ENCODE measurements at places on chromosomes 12 and 14.

DNA sequence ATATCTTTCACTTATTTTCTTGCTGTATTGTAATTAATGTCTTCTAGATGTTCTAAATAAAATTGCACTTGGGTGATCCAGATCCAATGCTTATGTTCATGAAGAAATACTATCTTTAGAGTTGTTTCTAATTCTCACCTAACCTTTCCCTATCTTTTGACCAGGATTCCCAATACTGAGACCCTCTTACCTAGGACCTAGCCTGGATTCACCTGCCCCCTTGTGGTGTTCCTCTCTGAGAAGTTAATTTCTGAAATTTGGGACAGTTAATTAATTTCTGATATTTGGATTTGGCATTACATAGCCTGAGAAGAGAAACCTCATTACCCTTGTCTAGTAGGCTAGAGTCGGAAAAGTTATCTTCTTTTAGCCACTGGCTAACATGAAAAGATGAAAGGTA is 29.5 kb downstream of the FOXA1 start:
- peak; percentile 40 for DNase-seq

DNA sequence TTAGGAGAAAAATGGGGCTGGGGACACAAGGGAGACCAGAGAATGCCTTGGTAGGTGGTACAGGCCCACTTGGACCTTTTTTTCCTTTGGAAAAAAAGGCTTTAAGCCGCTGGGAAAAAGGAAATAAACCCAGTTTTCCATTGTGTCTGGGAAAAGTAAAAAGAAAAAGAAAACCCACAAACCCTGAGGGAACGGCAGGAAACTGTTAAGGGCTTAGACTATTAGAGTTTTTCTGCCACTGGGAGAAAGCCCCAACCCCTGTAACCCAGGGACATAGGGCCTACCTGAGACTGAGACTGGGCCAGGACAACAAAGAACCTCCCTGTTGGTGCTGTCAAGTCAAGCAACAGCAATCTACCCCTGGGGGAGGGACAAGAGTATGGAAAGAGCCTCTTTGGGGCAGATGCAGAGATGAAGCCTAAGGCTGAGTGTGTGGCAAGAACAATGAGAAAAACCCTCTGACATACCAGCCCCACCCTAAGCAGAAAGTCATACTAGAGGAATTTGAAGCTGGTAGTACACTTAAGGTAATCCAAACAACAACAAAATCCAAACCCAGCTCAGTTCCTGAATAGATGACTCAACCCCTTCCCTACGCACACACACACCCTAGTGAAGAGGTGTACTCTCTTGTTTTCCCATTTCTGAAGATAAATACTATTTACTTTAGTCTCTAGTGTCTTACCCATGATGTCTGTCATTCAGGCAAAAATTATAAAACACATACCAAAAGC is 22.8 kb downstream of the ATF1 start:
- DNase-seq: no peak

GRCh38 chr12:18387706-18388105 is 126.4 kb downstream of the PIK3C2G start:
- DNase-seq: no peak

DNA sequence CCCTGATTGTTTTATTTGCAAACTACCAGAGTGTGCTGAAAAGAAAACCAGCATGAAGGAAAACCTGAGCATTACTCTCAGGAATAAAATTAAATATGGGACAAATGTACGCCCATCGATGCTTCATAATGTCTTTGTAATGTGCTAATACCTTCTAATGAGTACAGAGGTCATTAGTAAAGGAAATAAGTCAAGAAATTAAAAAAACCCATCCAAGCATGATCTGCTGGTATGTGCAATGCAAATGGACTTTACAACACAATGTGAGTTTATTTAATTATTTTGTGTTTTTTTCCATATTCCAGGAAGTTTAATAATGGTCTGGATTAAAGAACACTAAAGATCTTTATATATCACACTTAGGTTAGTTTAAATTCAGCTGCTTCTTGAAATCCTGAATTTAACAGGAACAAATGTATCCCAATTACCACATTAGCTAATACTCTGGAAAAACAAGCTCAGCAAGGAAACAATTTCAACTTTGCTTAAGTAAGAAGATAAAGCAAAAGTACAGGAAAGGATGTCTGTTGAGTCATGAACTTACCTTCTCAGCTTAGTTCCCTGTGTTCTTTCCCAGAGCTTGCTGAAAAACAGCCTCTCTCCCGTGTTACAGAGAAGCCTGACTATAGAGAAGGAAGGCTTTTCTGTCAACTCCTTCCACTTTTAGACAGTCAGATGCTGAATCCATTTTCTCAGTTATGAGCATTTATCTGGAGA is 179.3 kb upstream of the TMEM260 start:
- no peak for DNase-seq

DNA sequence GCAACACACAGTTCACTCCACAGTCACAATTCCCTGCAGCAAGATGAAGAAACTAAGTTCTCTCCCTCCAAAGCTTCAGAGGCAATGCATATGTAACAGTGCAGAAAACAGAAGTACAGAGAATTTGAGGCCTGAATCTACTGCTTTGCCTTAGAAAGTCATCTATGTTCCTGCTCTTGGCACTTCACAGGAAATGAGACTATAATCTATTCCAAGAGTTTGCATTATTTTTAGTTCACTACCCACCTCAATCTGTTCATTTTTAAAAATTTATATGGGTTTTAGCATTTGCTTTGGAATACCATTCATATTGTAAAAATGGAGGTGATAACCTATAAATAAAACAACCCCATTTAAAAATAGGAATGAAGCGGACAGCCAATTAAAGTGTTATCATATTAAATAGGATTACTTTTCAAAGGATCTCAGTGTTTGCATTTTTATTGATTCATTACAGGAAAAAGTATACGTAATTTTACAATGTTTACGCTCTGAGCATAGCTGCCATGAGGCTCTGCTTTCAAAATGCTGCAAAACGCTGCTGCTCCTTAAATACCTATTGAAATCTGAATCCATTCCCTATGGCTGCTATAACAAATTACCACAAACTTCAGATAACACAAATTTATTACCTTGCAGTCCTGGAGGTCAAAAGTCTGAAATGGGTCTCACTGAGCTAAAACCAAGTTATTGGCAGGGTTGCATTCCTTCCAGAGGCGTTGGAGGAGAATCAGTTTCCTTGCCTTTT is 60.0 kb downstream of the ARMH4 start:
- DNase-seq: no peak
